ENCODE measurements at places on chromosomes 7 and 10.

GRCh38 chr10:118963933-118964332 lies 65.6 kb upstream of the NANOS1 start:
- DNase-seq = no peak

- DNase-seq = peak; percentile 47
These were observed 6.9 kb upstream of the CREB3L2 start for GRCh38 chr7:138008588-138009349.

- no peak for DNase-seq
These were observed 173.9 kb downstream of the HERPUD2 start for GRCh38 chr7:35520810-35521625.

GRCh38 chr10:75801121-75801520 lies 369.7 kb downstream of the LRMDA start:
- DNase-seq = no peak

- DNase-seq = no peak
These were observed 29.4 kb upstream of the ABLIM1 start for GRCh38 chr10:114687459-114687858.

GRCh38 chr7:139791316-139791715 lies 13.5 kb upstream of the HIPK2 start:
- DNase-seq = no peak

DNA sequence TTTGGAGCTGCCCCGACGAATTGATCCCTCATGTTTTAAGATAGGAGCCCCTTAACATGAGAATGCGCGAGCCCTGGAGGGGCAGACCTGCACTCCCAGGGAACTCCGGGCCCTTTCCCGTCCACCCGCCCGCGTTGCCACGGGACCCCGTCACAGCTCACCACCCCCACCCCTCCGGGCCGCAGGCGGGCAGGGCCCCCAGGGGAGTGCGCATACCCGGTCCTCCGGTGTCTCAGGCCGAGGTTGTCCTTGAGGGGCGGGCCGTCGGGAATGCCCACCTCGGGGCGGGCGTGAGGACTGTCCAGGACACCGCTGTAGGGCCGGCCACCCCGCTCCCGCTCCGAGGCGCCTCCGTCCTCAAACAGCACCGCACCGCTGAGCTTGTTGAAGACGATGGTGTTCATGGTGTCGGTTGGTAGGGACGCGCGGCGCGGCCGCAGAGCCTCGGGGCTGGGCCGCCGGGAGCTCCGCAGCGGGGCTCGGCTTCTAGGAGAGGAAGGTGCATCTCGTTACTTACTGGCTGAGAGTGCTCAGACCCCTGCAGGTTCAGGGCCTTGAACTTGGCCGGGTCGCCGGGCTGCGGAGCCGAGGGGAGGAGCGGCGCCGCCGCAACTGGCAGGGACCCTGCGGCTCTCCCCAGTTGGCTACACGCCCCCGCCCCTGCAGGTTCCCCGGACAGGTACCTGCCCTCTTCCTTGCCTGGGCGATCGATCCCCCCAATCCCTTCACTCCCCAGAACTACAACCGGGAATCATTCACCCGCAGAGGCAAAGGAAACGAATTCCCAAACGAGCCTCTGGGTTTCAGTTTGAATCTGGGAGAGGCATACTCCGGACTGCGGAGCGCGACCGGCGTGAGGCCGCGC lies 2.4 kb downstream of the MKX start:
- DNase-seq = no peak

- no peak for DNase-seq
These were observed 143.9 kb downstream of the PAXIP1 start for GRCh38 chr7:154858836-154859537.

- no peak for DNase-seq
These were observed 57.0 kb downstream of the YKT6 start for GRCh38 chr7:44257618-44258422.

DNA sequence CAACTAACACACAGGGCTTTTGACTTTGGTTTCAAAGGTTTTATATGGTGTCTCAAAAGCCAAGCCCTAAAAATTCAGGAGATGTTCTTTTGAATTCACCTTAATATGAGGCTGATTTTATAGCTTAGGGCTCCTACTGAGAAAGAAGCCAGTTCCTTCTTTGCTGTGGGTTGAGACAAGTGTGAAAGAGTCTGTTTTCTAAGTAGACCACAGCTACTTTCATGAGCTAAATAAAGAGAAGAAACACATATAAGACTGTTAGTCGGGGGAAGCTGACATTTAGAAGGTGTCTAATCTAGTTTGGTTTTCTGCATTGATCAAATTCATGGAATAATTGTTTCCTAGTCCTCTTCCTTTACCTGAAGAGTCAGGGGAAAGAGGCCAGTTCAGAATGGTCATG lies 332.1 kb upstream of the CELF2 start:
- no peak for DNase-seq

GRCh38 chr10:79239275-79239779 lies 107.9 kb upstream of the PPIF start:
- DNase-seq = no peak

GRCh38 chr10:34008656-34009055 lies 674.2 kb upstream of the NRP1 start:
- DNase-seq = no peak

DNA sequence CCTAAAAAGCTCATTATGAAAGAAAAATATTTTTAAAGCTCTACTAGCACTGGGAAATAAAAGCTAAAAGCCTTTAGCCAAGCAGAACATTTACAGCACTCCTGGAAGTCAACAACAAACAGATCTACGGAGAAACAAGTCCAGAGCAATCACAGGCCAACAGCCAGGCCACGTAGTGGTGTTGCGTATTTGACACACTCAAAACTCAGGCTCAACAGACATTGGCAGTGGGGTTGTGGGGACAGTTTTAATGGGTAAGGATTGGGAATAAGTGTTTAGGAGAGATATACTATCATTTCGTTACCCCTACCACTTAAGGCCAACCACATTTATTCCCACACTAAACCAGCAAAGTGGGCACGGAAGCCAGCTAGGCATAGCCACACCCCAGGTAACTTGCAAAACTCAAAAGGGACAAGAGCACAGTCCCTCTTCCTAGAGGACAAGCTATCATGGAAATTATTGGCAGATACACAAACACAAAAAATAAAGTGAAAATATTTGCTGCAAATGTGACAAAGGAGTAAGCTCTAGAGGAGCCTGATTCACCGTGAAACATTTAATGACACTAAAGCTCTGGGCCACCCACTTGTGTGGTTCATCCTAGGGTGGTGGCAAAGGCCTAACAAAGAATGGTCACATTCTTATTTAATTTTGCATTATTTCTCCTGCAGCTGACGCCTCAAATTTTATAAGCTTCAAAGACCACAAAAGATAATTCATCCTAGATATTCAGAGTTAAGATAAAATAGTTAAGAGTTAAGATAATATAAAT lies 498.2 kb downstream of the TNS3 start:
- no peak for DNase-seq

GRCh38 chr7:102292813-102293798 lies 6.4 kb downstream of the SH2B2 start:
- no peak for DNase-seq

DNA sequence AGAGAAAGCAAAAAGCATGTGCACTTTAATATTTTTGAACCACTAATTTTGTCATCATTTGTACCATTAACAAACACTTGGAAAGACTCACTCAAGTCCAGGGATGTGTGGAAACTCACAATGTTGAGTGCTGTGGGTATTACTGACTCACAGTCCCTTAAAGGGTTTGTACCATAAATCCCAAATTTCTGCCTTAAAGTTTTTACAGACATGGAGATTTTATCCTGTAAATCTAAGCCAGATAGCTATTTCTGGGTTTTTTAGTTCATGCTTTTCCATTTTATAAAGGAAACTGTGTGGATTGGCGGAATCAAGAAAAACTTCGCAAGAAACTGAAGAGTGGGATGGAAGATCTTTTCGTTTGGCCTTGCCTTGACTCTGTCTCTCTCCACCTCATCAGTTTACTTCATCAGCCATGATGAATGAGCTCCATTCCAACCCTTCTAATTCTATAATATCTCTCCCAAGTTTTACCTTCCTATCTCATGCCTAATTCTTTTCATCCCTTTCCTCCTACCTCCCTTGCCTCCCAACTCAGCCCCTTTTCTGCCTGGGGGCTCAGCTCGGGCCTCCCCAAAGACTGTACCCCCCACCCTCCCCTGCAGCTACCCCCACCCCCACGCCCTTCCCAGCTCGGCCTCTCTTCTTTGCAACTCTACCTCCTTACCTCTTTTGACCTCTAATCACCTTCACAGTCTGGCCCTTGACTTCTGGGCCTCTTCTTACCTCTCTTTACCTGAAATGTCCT lies 218.5 kb upstream of the MKLN1 start:
- no peak for DNase-seq

GRCh38 chr10:35420044-35420443 lies 83.7 kb downstream of the CCNY start:
- no peak for DNase-seq

DNA sequence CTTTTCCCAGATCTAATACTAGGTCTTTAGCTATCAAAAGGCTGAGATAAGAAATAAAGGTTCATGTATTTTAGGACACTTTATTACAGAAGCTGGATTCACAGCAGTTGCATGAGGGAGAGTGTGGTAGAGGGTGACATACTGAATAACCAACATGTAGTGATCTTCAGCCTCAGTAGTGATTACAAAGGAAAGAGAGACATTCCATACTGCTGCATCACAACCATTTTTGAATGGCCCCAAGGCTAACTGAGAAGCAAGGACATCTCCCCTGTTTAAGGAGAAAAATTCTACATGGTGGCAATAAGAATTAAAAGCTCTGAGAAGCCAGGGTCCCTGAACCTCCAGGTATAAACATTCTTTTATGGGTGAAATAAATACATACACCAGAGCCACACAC lies 35.3 kb downstream of the COG5 start:
- no peak for DNase-seq

- DNase-seq = no peak
These were observed 94.8 kb downstream of the CCDC71L start for GRCh38 chr7:106566196-106566595.

DNA sequence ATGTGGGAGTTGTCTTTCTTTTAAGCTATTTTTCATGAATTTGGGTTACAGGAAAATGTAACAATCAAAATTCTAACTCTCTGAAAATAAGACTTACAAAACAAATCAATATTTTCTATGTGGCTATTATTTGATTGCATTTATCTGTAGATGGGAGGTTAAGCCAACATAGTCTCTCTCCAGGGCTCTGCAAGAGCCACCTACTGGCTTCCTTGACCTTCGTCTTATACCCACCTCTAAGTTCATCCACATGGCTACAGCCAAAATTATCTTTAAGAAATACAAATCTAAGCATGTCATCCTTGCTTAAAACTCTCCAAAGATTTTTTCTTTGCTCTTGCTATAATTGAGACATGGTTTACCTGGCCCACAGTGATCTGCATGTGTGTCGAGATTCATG lies 14.2 kb downstream of the GRM3 start:
- DNase-seq = no peak

DNA sequence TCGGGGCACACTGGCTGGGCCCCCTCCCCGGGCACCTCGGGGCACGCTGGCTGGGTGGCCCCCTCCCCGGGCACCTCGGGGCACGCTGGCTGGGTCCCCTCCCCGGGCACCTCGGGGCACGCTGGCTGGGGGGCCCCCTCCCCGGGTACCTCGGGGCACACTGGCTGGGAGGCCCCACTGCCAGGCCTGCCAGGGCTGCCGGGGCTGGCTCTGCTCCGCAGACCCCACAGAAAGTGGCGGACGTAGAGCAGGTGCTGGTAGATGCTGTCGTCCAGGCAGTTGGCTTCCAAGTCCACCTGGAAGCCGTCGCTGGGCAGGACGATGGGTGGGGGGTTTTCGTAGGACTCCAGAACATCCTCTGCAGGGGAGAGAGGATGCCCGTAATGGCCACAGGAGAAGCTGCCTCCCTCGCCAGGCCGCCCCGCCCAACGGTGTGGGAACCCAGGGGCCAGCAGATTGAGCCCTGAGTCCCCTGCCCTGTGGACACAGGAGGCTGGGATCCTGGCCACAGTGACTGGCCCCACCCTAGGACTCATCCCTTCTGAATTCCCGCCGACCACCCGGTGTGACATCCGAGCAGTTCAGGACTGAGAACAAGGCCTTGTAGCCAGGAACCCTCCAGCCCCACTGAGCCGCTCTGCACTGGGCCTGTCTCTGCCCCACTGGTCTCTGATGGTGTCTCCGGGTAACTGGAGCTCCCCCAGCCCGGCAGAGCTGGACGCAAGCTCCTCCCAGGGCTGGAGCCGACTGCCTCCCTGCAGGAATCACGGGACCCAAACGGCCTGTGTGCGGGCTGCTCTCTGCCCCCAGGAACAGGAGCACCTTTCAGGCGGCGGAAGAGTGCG lies 28.2 kb downstream of the AP5Z1 start:
- no peak for DNase-seq

GRCh38 chr7:11343818-11344413 lies 370.2 kb downstream of the PHF14 start:
- no peak for DNase-seq

- DNase-seq = no peak
These were observed 512.2 kb downstream of the GATA3 start for GRCh38 chr10:8566737-8567136.

DNA sequence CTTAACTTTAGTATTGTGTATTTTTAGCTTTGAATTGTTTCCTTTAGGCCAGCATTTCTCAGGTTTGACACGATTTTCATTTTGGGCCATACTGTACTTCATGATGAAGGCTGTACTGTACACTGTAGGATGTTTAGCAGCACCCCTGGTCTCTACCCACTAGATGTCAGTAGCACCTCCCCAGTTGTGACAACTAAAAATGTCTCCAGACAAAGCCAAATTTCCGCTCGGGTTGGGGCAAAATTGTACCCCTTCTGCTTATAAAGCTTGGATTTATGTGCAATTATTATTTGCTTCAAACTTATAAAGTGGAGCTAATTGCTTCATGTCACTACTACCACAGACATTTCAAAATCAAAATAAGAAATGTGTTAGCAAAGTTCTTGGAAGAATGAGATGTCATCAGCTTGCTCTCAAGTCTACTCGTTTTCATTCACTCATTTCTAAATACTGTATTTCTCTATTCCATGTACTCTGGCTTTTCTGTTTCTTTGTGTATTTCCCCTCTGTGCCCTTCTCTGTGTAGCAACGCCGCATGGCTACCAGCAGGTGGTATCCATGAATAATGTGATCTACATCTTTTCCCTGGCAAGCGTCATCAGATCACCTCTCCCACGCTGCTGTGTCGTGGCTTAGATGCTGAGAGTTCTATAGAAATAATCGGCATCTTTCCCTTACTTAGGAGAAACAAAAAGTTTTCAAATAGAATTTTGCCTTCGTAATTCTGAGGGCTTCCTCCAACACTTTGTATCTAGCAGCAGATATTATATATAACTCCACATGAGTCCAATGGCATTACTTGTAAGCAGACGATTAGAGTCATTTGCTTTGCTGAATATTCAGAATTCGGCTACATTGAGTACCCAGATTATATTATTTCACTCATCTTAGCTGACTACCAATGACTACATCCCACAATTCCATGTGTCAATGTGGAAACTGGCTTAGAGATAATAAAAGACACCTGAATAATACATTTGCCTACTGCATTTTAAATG lies 47.8 kb upstream of the CALCR start:
- peak; percentile 30 for DNase-seq
